Calu3 (cell line): ENCODE measurements at places on chromosomes 16 and 17. TPM values are rescaled to one million over a fixed set of nuclear protein-coding genes. Genes with fewer than 3 reads are reported as not detected.

The KRTAP4-11 gene
- total RNA-seq = not detected in 2 replicates

The WSCD1 gene
- total RNA-seq = 0.45 and 1.8 TPM in 2 replicates

The ZNF48 gene
- total RNA-seq = 21.2 and 24.8 TPM in 2 replicates

The TAT gene
- 0.10 TPM in 1 of 2 replicates, not detected in the other for total RNA-seq

DNA sequence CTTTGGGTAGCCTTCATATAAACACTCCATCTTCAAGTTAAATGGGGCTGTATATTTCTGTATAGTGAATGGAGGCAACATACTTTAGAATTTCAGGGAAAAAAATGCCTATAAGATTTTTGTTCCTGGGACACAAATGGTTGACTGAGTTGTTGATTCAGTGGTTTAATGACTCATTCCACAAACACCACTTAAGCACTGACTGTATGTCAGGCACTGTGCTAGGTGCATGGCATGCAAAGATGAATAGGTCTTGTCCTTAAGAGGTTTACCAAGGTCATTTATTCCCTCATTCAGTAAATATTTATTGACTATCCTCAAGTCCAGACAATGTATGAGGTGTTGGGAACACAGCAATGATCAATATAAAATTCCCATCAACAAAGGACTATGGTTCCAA is 417.1 kb downstream of the CA10 start:
- DNase-seq = no peak

DNA sequence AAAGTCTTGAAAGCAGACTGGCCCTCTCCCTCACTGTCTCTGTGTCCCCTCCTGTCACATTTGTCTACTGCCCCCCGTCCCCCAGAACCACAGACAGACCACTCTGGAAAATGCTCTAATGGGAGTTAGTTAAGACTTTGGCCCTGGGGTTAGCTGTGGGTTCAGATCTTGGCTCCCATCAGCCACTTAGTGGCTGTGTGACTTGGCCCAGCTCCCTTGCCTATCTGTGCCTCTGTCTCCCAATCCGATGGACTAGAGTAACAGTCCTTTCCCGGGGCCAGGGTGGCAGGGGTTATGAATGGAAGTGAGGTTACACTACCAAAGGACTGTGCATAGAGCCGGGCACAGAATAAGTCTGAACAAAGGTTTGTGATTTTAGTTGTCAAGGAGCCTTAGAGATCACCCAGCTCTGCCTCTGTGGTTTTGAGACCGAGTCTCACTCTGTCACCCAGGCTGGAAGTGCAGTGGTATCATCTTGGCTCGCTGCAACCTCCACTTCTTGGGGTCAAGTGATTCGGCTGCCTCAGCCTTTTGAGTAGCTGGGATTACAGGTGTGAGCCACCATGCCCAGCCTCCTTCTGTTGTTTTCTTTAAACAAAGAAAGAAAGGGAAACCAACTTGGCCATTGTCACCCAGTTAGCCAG is 23.7 kb downstream of the PPL start:
- no peak for DNase-seq

- no peak for DNase-seq
These were observed 110.3 kb downstream of the SNX29 start for GRCh38 chr16:12086822-12087221.
